NCI-H748 treated with DMSO at 0.1 percent for 48 hours (cell line): ENCODE measurements at places on chromosomes 3 and 15.

DNA sequence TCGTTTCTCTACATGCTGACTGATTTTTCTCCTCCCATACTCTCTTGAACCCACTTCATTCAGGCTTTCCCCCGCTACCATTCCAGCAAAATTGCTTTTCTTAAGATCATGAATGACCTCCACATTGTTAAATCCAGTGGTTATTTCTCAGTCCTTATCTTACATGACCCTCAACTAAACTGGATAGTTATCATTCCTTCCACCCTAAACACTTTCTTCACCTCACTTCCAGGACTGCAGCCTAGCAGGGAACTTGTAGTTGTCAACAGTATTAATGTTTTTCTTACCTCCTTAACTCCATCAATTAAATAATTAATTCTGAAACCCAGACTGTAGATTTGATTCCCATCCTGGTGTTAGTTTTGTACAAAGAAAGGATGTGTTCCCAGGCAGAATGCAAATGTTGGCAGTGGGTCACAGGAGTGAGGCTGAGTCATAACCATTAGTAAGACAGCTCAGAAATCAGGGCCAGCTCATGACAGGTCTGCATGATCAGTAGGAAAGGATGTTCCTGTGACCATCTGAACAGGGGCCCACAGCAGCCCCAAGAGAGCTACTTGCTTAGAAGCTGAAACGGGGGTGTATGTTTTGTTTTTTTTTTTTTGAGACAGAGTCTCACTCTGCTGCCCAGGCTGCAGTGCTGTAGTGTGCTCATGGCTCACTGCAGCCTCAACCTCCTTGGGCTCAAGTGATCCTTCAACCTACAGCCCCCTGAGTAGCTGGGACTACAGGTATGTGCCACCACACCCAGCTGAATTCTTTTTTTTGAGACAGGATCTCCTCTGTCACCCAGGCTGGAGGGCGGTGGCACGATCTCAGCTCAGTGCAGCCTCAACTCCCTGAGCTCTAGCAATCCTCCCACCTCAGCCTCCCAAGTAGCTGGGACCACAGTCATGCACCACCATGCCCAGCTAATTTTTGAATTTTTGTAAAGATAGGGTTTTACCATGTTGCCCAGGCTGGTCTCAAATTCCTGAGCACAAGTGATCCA lies 9.1 kb downstream of the BCL2L10 start:
- no peak for DNase-seq

- DNase-seq: no peak
Observed at GRCh38 chr3:122927726-122928125, 99.8 kb downstream of the SEMA5B start.

DNA sequence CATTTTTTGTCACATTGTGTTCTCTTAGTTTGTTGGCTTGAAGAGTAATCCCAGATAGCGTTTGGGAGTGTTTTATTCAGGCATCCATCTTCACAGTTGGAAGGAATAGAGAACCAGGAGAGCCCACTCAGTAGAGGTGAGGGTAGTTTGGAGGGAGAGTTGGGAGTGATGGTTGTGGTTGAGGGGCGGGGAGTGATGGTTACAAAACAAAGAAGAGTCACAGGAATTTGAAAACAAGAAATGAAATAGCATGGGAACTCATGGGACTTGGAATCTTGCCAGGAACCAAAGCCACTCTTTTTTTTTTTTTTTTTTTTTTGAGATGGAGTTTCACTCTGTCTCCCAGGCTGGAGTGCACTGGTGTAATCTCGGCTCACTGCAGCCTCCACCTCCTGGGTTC lies 36.3 kb downstream of the DUT start:
- DNase-seq: no peak

DNA sequence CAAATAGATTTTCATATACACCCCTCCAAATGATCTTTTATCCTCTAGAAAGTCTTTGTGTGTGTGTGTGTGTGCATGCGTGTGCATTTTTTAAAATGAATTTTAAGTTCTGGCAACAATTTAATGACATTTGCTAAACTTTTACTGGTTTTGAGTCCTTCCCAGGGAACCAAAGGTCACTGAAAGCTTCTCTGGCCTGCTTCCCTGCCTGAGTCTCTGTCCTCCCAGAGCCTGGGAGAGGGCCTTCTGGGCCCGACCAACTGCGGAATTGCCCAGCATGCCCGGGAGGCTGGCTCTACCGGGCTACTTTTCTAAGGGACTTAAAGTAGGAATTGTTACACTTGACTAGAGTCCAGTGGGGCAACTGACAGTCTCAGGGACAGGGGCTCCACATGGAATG lies 7.4 kb upstream of the RBPMS2 start:
- DNase-seq: no peak

DNA sequence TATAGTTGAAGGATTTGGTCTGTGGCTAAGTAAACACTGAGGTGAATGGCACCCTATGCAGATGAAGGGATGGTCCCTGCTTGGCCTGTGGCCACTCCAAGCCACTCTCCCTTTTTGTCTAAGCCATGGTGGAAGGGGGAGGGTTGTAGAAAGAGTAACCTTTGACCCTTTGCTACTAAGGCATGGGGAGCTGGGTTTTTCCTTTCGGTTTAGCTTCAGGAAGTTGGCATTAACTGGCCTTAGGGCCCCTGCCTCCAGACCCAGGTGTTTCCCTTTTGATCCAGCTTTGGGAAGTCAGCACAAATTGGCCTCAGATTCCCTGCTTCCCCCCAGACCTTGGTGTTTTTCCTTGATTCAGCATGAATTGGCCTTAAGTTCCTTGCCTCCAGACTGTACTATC lies 49.5 kb downstream of the EFCAB12 start:
- no peak for DNase-seq

- DNase-seq: no peak
Observed at GRCh38 chr3:177563243-177563780, 366.0 kb upstream of the TBL1XR1 start.

GRCh38 chr3:26721047-26721446 lies 98.5 kb downstream of the LRRC3B start:
- DNase-seq: no peak

- no peak for DNase-seq
Observed at GRCh38 chr15:88509964-88510363, 36.5 kb downstream of the DET1 start.

GRCh38 chr15:49060710-49061495 lies 14.7 kb upstream of the SECISBP2L start:
- no peak for DNase-seq

DNA sequence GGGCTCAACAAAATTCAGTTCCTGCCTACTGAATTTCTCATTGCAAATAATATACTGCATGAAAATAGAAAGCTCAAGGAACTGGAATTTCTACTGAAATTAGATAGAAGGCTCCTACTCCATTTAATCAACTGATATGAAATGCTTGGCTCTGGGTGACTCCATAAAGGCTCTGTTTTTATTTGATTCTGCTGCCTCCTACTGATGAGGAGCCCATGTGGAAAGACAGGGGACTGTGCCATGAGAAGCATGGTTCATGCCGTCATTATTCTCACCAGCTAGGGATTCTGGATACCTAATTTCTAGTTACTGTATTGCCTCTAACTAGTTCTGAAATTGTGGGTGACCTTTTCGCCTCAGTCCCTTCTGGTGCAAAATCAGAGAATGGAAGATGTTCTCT lies 366.2 kb upstream of the DPH6 start:
- DNase-seq: no peak

GRCh38 chr3:186442162-186442561 lies 80.1 kb upstream of the DGKG start:
- DNase-seq: no peak

- DNase-seq: no peak
Observed at GRCh38 chr3:140205598-140205997, 270.6 kb downstream of the CLSTN2 start.

DNA sequence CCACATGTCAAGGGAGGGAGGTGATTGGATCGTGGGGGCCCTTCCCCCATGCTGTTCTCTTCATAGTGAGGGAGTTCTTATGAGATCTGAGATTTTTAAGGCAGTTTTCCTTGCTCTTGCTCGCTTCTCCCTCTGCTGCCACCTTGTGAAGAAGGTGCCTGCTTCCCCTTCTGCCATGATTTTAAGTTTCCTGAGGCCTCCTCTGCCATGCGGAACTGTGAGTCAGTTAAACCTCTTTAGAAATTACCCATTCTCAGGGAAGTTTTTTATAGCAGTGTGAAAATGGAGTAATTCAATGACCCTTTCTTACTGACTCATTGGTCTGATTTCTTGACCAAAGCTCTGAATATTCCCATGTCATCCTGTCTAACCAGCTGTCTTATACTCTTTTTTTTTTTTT lies 484.4 kb upstream of the TPRG1 start:
- no peak for DNase-seq

GRCh38 chr15:85094685-85095084 lies 113.0 kb downstream of the PDE8A start:
- DNase-seq: no peak

GRCh38 chr3:183824761-183825455 lies 469 bp downstream of the MAP6D1 start:
- DNase-seq: no peak

GRCh38 chr3:187212705-187213104 lies 15.4 kb downstream of the RTP1 start:
- DNase-seq: no peak

DNA sequence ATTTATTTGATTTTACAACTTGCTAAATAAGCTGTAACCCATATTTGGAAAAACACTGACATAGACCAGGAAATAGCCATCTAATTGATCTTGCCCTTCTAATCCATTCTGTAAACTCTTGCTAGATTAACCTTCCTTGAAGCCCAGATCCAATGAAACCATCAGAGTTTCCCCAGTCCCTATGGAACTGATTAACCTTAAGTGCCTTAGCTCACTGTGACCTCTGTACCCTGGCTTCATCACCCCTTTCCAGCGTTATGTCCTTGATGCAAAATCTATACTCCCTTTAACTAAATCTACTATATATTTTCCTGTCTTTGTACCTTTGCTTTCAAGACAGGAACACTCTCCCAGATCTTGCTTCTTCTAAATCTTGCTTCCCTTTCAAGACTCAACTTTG lies 42.9 kb upstream of the CADPS start:
- DNase-seq: no peak

- DNase-seq: no peak
Observed at GRCh38 chr3:179526989-179527391, 35.7 kb upstream of the ACTL6A start.

DNA sequence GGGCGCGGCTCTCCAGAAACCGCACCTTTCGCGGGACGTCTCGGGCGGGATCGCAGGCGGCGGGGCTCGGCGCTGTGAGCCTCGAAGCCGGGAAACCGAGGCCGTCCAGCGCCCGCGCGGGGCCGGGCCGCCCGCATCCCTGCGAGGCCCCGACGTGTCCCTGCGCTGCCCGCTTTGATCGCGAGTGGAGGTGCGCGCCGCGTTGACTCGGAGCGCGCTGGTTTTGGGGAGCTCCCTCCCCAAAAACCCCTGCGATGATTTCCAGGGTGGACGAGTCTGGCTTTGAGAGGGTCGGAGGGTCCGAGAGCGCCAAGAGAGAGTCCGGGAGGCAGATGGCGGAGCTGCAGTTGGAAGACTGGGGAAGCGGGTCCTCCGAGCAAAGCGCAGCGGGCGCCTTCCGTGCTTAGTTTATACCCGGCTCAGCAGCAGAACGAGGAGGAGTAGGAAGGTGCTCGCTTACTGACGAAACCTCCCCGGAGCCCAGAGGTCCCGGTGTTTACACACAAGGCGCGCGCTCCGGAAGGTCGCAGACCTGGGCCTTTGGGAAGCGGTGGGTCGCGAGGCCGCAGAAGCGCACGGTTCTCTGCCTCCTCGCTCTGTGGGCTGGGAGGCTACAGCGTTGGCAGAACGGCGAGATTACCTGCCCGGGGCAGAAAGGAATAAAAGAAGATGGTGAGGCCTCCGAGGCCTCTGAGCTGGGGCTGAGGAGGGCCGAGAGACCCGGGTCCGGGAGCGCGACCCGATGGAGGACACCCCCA lies 687 bp downstream of the ALDH1A3 start:
- no peak for DNase-seq

GRCh38 chr15:37995461-37996347 lies 61.3 kb downstream of the TMCO5A start:
- DNase-seq: no peak

GRCh38 chr3:170056710-170057454 lies 19.1 kb downstream of the GPR160 start:
- DNase-seq: no peak

DNA sequence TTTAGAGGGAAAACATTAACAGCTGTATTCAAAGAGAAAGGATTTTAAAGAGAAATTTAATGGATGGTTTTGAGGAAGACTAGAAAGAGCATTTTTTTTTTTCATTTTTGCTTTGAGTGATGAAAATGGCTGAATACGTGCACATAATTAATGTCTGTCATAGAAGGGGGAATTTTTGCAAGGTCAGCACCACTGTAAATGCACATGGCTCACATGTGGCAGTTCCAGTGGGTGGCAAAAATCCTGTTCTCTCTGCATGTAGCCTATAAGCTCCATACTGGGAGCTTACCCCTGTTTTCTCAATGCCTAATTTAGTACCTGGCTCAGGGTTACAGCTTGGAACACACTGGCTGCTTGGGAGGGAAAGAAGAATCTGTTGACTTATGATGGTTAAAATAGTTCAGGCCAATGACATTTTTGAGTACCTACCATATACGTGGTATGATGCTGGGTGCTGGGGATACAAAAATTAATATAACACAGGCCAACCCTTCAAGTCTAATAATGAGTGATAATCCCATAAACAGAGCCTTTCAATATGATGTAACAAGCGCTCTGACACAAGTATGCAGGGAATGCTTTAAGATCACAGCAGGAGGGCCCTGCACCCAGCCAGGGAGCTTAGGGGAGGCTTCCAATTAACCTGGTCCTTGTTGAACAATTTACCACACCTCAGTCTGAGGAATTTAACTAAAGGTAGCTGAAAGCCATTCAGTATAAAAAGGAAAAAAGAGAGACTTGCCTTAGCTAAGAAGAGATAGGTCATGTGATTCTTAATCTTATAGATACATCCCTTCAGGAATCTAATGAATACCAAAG lies 33.0 kb downstream of the HSPBAP1 start:
- DNase-seq: no peak
